ENCODE measurements at places on chromosomes 4 and X. TPM values are rescaled to one million over a fixed set of nuclear protein-coding genes. Genes with fewer than 3 reads are reported as not detected.

DNA sequence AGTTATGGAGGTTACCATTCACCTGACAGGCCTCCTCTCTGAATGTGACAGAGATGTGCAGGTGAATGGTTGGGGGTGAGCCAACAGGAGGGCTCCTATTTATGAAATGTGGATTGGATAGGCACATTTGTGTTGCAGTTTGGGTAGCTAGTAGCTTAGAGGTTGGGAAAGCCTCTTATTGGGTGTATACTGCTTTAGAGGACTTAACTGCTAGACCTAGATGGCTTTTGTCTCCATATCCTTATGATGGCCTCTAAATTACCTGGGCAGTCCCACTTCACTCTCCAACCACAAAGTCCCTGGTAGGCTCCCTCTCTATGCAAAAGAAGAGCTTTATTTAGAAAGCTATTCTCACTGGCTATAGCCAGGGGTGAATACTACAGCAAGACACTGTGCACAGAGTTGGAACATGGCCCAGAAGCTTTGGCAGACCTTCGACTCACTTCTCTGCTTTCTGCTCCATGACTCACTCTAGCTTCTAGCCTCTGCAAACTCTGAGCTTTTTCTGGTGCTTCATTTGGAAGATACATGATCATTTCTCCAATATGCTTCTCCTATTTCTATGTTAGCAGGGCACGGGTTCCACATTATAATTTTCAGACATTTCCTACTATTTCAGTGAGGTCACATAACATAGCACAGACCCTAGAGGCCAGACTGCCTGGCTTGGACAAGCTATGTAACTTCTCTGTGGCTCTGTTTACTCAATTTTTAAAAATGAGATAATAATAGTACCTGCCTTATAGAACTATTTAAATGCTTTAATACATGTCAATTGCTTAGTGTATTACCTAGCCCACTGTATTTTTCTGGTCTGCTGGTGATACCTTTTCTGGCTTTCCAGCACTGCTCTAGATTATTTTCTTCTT, 6.0 kb upstream of the VGLL1 start:
- no peak overlapping the region for H3K4me3 ChIP-seq
- peaks cover 10% of the 10 kb centered on the region for H3K4me1 ChIP-seq
- no peak overlapping the region for H3K27ac ChIP-seq
- no peaks in the 10 kb centered on the region for H3K27me3 ChIP-seq
- DNase-seq = peak; percentile 80

GRCh38 chr4:121785479-121785878, 15.6 kb upstream of the EXOSC9 start:
- no peaks in the 10 kb centered on the region for H3K36me3 ChIP-seq
- no peak overlapping the region for H3K27ac ChIP-seq
- no peaks in the 10 kb centered on the region for H3K27me3 ChIP-seq
- DNase-seq = no peak
- no peak overlapping the region for H3K4me3 ChIP-seq

GRCh38 chrX:39299615-39300014, 498.4 kb downstream of the MID1IP1 start:
- peak; percentile 7 for DNase-seq
- H3K36me3 ChIP-seq = no peaks in the 10 kb centered on the region
- no peak overlapping the region for H3K27ac ChIP-seq
- no peaks in the 10 kb centered on the region for H3K4me1 ChIP-seq
- H3K27me3 ChIP-seq = no peaks in the 10 kb centered on the region

DNA sequence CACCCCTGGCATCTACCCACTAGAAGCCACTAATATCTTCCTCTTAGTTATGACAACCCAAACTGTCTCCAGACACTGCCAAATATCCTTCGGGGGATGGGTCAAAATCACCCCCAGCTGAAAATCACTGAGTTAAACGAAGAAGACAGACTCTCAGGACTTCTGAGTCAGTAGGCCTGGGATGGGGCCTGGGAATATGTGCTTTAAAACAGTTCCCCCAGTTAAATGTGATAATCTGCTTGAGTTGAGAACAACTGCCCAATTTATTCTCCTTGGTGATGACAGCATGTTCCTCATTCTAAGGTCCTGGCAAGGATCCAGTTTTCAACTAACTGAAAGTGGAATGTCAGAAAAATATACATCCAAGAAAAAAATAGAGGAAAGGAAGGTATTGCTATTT, 52.4 kb downstream of the CBLL2 start:
- H3K4me3 ChIP-seq = no peak overlapping the region
- no peaks in the 10 kb centered on the region for H3K4me1 ChIP-seq
- DNase-seq = no peak
- H3K27me3 ChIP-seq = no peaks in the 10 kb centered on the region
- H3K36me3 ChIP-seq = no peaks in the 10 kb centered on the region

DNA sequence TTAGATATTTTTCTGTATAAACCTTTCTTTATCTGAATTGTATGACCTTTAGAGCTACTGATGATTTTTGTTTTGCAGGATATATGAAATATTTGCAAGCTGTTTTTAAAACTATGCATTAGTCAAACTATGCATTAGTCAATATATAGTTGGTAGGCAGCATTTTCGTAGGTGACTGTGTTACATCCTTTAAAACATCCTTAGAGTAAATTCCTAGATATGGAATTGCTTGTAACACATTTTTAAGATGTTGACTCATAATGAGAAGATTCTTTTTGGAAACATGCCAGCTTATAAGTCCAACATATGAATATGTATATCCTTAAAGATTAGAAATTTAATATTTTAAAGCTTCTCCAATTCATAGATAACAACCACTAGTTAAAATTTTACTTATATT, 1768.5 kb downstream of the PCDH7 start:
- no peaks in the 10 kb centered on the region for H3K4me1 ChIP-seq
- no peaks in the 10 kb centered on the region for H3K36me3 ChIP-seq
- no peak overlapping the region for H3K4me3 ChIP-seq
- no peak for DNase-seq

- H3K4me1 ChIP-seq = no peaks in the 10 kb centered on the region
- no peak for DNase-seq
- no peak overlapping the region for H3K4me3 ChIP-seq
- H3K36me3 ChIP-seq = no peaks in the 10 kb centered on the region
These were observed 30.4 kb downstream of the ADH7 start for GRCh38 chr4:99404595-99405287.

DNA sequence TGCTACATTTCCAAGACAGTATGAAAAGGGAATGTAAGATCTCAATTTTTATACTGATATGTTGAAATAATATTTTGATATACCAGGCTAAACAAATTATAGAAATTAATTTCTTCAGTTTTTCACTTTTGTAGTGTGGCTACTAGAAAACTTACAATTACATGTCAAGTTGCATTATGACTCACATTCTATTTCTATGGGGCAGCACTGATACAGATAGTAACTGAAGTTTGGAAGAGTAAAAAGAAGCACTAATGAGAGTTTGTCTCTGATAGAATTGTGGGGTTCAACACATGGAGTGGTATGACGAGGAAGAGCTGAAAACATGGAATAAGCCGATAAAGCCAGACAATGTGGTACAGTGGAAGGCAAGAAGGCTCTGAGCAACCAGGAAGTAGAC, 95.6 kb downstream of the NR3C2 start:
- H3K27ac ChIP-seq = no peak overlapping the region
- H3K27me3 ChIP-seq = no peaks in the 10 kb centered on the region
- peaks cover 24% of the 10 kb centered on the region for H3K4me1 ChIP-seq

DNA sequence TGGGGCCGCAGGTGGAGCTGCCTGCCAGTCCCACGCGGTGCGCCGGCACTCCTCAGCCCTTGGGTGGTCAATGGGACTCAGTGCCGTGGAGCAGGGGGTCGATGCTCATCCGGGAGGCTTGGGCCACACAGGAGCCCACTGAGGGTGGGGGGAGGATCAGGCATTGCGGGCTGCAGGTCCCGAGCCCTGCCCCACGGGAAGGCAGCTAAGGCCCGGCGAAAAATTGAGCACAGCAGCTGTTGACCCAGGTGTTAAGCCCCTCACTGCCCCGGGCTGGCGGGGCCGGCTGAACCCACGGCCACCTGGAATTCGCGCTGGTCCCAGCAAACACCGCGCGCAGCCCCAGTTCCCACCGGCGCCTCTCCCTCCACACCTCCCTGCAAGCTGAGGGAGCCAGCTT, 26.1 kb downstream of the VCX2 start:
- H3K27ac ChIP-seq = no peak overlapping the region
- peaks cover 10% of the 10 kb centered on the region for H3K4me1 ChIP-seq
- H3K4me3 ChIP-seq = no peak overlapping the region
- DNase-seq = no peak
- H3K36me3 ChIP-seq = no peaks in the 10 kb centered on the region

DNA sequence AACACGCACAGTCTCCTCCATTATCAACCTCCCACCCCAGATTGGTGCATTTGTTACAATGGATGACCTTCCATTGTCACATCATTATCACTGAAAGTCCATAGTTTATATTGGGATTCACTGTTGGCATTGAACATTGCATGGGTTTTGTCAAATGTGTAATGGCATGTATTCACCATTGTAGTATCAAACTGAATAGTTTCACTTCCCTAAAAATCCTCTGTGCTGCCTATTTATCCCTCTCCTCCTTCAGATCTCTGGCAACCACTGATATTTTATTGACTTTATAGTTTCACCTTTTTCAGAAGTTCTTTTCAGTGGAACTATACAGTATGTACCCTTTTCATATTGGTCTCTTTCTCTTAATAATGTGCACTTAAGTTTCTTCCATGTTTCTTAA, 1565.4 kb downstream of the PCDH18 start:
- no peak overlapping the region for H3K27ac ChIP-seq
- H3K4me3 ChIP-seq = no peak overlapping the region
- no peaks in the 10 kb centered on the region for H3K27me3 ChIP-seq
- DNase-seq = no peak

The HGFAC gene
- total RNA-seq = not detected

The KLHL2 gene
- 30.9 TPM for total RNA-seq

The XG gene
- total RNA-seq = 0.68 TPM

The PRDM5 gene
- 47.9 TPM for total RNA-seq

The CSAG1 gene
- not detected for total RNA-seq

The UGT2B10 gene
- not detected for total RNA-seq
